Stimulated activated CD8-positive, alpha-beta memory T cell treated with anti-CD3 and anti-CD28 coated beads, Interleukin-15, amount 100 ng/mL, for 1 hour (primary cell): ENCODE measurements at places on chromosomes 2 and 18.

- no peak for DNase-seq
Observed at GRCh38 chr2:35591886-35592285, 763.7 kb upstream of the CRIM1 start.

- DNase-seq, result no peak
Observed at GRCh38 chr2:221103930-221104329, 468.2 kb downstream of the EPHA4 start.

DNA sequence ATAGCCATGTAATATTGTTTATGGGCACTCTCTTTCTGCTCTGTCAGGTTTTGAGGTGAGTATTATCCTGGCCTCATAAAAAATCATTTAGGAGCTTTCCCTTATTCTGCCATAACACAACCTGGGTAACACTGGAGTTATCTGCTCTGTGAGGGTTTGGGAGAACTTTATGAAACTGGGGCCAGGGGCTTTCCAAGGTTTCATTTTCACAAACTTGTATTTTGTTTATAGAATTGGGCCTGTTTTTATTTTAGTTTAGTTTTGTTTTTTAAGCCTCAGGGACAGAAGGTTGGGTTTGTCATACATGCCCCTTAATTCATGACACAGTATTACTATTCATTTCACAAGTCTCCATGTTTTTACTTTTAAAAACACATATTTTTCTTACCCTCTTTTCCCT, 83.5 kb downstream of the IRS1 start:
- DNase-seq, result no peak

DNA sequence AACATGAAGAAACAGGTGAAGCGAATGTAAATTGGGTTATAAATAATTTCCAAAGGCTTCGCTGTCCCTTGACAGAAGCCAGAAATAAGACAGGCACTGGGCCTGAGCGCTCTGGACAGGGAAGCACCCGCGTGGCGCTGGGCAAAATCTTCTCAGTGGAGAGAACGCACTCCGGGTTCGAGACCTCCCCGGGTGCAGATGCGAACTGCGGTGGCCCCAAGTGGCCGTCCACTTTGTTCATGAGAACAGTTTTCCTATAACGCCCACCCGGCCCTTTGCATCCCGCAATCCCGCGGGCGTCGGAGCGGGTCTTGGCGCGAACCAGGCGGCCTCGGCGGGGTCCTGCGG, 651 bp upstream of the DPYSL5 start:
- no peak for DNase-seq

GRCh38 chr2:58131191-58132011, 84.8 kb downstream of the VRK2 start:
- no peak for DNase-seq

- no peak for DNase-seq
Observed at GRCh38 chr18:34723143-34723542, 13.0 kb downstream of the DTNA start.

DNA sequence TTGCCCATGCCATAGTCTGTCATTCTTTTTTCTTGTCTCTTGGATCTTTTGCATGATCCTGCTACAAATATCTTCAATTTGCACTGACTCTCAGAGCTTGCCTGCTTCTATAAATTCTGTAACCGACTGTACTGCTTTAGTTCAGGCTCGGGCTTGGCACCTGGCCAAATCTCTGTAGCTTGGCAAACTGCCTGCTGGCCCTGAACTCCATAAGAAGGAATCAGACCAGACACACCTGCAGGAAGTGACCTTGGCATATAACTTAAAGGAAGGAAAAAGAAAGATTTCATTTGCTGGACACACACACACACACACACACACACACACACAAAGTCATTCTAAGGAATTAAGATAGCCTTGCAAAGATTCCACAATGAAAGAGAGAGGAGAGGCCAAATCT, 291.2 kb upstream of the DDX18 start:
- DNase-seq, result no peak

- no peak for DNase-seq
Observed at GRCh38 chr2:15936277-15937104, 3.9 kb upstream of the MYCN start.
